Osteocyte (in vitro differentiated cells): ENCODE measurements at places on chromosomes 13 and 19. TPM values are rescaled to one million over a fixed set of nuclear protein-coding genes. Genes with fewer than 3 reads are reported as not detected.

ZNF256 gene
- total RNA-seq: 6.0 and 6.3 TPM in 2 replicates

EPSTI1 gene
- total RNA-seq: 10.5 and 13.2 TPM in 2 replicates

ZIC5 gene
- total RNA-seq: 8.8 and 9.4 TPM in 2 replicates

B3GNT3 gene
- total RNA-seq: not detected in 2 replicates

PPP1R12C gene
- total RNA-seq: 123 and 135 TPM in 2 replicates

FFAR3 gene
- not detected in 2 replicates for total RNA-seq

- no peak for DNase-seq
Observed at GRCh38 chr19:7922836-7923195, 2.7 kb downstream of the SNAPC2 start.

GRCh38 chr19:48670699-48671445 lies 1.9 kb downstream of the NTN5 start:
- no peak for DNase-seq

DNA sequence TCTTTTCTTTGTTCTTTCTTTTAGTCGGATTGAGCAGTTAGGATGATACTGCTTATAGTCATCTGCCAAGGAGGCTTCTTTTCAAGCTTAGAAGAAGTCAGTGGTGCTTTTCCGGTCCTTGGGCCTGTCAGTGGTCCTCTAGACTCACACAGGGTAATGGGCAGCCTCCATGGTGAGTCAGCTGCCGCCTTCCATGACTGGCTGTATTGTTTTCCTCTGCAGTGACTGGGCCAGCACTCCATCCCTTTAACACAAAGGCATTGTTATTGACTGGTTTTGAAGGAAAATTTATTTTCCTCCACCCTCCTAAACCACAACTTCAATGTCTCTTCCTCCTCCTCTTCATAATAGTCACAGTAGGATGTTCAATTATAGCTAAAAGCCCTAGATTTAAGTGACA lies 47.1 kb upstream of the CNMD start:
- no peak for DNase-seq

- DNase-seq: no peak
Observed at GRCh38 chr13:26198116-26198515, 24.0 kb downstream of the RNF6 start.

GRCh38 chr19:5592531-5593342 lies 25.0 kb upstream of the TINCR start:
- no peak for DNase-seq

GRCh38 chr13:21796775-21797514 lies 126.1 kb downstream of the FGF9 start:
- DNase-seq: no peak

- no peak for DNase-seq
Observed at GRCh38 chr19:41771410-41771809, 16.1 kb downstream of the CEACAM6 start.

- DNase-seq: no peak
Observed at GRCh38 chr19:3513229-3514140, 7.4 kb downstream of the FZR1 start.

DNA sequence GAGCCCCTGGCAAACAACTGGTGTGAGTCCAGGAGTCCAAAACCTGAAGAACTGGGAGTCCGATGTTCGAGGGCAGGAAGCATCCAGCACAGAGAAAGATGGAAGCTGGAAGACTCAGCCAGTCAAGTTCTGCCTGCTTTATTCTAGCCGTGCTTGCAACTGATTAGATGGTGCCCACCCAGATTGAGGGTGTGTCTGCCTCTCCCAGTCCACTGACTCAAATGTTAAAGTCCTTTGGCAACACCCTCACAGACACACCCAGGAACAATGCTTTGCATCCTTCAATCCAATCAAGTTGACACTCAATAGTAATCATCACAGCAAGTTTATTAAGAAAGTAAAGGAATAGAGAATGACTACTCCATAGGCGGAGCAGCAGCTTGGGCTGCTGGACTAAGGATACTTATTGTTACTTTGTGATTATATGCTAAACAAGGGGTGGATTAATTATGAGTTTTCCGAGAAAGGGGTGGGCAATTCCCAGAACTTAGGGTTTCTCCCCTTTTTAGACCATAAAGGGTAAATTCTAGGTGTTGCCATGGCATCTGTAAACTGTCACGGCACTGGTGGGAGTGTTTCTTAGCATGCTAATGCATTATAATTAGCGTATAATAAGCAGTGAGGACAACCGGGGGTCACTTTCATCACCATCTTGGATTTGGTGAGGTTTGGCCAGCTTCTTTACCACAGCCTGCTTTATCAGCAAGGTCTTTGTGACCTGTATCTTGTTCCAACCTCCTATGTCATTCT lies 65.6 kb upstream of the KCTD15 start:
- no peak for DNase-seq

DNA sequence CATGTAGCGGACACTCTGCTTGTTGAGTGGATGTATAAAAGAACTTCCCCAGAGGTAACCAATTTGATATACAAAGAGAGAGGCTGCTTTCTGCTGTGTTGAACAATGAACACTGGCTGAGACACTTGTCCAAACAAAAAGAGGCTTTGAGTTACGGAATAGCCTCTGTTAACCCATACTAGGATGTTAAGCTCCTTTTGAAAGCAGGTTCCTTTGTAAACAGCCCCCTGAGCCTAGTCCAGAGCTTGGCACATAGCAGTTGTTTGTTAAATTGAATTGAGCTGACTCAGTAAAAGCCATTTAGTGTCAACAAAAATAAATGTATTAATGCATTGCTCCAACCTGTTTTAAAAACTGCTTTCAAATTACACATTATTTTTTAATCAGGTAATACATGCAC lies 200.1 kb downstream of the MZT1 start:
- no peak for DNase-seq

DNA sequence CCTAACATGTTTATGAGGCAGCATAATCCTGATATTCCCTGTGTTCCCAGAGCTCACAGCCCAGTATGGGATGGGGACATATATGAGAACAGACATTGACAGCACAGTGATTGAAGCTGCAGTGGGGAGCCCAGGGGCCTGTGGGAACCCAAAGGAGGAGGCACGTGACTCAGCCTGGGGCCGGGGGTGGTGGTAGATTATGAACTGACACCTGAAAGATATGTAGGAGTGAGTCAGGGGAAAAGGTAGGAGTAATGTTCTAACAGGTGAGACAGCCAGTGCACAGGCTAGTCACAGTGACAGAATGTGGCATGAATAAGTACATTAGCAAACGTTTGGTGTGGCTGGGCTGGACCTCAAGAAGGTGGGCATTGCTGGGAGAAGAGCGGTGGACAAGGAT lies 29.0 kb downstream of the CKM start:
- no peak for DNase-seq

DNA sequence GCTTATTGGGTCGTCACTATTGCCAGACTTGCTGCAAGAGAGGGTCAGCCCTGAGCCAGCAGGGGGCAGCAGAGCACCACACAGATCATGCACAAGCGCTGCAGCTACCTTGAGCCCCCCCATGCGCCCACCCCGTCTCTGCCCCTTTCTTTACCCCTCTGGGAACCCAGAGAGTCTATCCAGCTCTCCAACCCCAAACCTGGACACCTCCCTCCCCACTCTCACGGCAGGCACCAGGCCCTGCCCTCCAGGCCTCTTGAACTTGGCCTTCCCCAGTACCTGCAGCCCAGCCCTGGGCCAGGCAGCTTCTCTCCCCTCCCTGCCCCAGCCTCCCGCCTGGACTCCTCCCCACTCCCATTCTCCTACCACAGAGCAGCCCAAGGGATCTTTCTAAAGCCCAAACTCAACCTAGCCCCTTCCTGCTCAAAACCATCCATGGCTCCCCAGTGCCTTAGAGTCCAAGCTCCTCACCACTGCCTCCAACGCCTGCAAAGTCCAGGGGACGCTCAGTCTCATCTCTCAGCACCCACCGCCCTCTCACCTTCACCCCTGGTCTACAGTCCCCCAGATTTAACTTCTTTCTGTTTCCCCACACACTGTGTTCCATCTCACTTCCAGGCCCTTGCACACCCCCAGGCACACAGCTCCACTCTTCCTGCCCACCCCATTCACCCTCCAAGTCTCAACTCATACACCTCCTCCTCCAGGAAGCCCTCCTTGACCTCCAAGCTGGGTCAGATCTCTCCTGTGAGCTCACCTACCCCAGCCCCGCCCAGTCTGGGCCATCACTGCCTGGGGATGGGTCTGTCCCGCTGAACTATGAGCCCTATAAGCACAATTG lies 9.4 kb upstream of the CEACAM16 start:
- DNase-seq: peak; percentile 90

DNA sequence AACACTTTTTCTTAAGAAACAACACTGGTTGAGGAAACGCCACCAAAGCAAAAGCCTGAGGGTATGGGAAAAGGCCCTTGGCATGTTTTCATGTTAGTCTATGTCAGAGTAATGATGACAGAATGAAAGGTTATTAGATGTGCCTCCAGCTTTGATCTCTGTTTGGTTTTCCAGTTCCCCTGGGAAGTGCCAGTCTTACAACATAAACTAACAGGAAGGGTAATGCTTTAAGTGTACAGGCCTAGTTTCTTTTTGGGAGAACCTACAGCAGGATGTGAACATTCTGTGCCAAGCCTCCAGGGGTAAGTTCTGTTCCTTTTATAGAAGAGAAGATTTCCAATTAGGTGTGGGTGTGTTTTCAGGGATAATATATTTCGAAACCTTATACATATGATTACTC lies 121.7 kb downstream of the FNDC3A start:
- DNase-seq: no peak

DNA sequence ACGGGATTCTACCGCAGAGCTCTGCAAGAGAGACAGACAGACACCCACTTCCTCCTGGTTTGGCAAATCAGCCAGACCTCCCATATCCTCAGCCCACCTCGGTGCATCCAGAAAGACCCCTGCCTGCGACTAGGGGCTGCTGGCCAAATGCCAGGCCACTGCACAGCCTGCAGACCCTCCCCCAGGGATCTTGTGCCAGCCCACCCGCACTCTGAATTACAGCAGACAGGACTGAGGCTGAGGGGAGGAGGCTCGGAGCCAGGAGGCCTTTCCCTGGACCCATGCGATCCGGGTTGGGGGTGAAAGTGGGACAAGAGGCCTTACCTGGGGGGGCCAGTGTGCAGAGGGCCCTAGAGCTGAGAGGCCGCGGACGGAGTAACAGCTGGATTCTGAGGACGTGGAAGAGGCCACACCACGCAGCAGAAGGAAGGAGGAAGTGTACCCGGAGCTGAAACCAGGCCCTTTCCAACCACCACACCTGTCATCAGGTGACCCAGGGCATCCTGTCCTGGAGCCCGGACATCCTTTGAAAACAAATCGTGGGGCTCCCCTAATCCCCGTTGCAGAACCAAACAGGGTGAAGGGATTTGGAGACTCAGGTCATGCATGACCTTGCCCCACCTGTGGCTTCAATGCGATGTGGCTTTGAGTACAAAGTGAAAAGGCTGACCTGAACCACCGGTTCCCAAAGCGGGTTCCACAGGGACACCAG lies 993 bp downstream of the FUT6 start:
- DNase-seq: no peak

DNA sequence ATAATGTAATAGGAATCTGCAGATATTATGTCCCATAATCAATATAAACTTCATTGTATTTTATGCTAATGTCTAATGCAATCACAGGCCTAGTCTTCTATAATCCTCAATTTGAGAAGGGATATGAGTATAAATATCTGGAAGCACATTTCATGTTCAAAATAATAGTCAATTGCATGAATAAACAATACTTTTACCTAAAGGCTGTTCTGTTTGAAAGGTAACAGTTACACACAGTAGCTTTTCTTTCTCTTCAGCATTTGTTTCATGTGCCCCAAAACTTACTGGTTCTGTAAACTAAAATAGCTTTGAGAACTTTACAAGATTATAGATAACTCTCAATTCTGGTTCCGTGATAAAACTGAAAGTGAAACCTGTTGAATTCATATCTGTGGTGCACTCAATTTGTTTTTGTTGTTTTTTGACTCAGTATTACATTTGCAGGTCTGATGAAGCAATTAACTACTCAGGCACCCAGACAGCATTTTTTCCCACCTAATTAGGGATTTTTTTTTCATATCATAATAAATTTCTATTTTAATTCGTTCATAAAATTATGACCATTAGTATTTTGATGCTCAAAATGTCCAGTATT lies 1193.8 kb downstream of the SLITRK1 start:
- no peak for DNase-seq

DNA sequence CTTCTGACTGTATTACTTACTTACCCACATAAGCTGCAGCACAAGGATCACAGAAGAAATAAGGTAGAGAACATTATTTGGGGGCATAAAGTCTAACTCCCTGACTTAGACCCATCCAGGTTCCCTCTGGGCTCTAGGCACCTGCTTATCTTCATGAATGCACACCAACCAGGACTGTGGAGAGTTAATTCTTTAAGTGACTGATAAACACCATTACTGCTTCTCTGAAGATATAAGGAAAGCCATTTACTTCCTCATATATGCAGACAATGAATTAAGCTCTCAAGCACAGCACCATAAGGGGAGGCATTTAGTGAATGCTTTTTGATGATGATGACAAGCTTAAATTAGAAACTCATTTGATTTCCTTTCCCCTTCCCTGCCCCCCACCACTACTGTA lies 22.5 kb downstream of the OBI1 start:
- no peak for DNase-seq

DNA sequence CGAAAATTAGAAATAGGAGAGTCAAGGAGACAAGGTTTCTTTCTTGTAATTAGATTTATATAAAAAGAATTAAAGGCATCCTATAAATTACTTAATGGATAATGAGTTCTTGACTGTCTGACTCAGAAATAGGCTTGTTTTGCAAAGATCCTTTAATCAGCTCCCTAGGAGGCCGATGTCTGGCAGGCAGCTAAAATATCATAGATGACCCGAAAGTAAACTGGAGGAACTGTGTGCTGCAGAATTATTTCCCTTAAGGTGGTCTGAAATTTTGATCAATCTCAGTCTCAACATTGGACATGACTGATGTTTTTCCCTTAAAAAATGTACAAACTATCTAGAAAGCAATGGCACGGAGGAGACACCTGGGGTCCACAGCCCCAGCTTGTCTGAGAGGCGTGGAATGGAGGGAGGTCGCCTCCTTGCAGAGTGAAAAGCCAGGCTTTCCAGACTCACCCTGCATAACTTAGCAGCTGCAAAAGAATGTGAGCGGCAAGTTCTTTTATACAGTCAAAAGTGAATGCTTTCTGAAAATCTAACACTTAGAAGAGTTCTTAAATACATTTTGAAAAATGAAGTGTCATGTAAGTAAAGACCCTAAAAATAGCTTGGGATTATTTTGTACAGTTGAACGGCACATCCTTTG lies 44.8 kb downstream of the MBNL2 start:
- no peak for DNase-seq

GRCh38 chr19:6249296-6249695 lies 30.5 kb downstream of the MLLT1 start:
- DNase-seq: no peak

DNA sequence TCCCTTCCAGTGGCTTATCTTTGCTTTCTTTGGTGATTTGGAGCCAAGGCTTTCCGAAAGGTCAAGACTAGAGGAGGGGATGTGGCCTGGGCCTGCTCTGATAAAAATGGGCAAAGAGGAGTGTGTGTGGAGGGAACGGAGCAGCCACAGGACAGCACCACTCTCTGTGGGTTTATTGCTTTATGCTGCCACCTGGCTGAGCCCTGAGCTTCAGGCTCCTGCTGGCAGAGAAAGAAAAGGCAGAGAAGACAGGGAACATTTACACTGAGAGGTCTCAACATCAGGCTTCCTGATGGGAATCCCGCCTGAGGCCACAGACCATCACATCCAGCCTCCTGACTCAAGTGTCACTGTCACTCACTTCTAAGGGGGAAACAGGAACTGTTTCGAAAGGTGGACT lies 9.2 kb upstream of the GSX1 start:
- DNase-seq: no peak
